Femur (tissue), 1 donor: ENCODE measurements at places on chromosomes 12 and 14.

DNA sequence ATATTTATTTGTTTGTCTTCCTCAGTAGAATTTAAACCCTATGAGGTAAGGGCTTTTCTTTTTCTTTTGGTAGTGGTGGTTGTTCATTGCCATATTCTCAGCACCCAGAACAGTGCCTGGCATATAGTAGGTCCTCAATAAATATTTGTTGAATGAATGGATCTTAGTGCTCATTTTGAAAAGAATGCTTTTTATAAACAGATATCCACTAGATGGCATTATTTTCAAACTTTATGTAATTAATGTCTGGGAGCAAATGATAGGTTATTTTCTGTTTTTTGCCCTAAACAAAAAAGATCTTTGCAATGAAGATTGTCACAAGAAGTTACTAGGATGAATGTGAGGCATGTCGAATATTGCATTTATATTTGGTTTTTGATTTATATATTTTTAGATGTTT is 64.1 kb downstream of the RAD51B start:
- no peak for DNase-seq

- peak; percentile 57 for DNase-seq
Observed at GRCh38 chr14:64196814-64197411, 97.3 kb downstream of the ESR2 start.

GRCh38 chr12:80314741-80315140 is 129.3 kb upstream of the PTPRQ start:
- DNase-seq, result no peak

DNA sequence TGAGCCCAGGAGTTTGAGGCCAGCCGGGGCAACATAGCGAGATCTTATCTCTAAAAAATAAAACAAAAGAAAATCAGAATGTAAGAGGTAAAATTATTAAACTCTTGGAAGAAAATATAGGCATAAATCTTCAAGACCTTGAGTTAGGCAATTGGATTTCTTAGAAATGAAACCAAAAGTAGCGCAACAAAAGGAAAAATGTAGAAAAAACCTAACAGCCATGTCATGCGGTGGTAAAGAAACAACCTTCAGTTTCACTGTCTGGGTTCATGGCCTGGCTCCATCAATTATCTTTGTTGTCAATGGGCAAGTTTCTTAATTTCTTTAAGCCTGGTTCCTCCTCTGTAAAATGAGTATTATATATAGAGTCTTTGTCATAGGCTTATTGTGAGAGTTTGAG is 5.6 kb upstream of the GCH1 start:
- no peak for DNase-seq

GRCh38 chr12:126353604-126354003 is 1288.4 kb downstream of the AACS start:
- no peak for DNase-seq

DNA sequence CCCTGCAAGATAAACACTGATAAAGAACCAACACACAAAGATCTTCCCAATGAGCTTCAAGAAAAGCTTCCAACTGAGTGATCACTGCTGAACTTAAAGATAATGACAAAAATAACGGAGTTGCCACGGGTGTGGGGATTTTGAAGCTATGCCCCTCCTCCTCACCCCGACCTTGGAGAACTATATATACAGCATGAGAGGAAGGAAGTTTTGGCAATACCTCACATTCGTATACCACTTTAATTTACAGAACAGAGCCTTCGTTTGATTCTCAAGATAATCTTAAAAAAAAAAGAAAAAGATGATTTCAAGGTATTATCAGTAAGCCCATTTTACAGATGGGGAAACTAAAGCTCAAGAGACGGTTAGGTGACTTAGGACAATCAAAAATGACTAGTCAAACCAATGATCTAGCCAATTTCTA is 715 bp downstream of the NEK9 start:
- no peak for DNase-seq

DNA sequence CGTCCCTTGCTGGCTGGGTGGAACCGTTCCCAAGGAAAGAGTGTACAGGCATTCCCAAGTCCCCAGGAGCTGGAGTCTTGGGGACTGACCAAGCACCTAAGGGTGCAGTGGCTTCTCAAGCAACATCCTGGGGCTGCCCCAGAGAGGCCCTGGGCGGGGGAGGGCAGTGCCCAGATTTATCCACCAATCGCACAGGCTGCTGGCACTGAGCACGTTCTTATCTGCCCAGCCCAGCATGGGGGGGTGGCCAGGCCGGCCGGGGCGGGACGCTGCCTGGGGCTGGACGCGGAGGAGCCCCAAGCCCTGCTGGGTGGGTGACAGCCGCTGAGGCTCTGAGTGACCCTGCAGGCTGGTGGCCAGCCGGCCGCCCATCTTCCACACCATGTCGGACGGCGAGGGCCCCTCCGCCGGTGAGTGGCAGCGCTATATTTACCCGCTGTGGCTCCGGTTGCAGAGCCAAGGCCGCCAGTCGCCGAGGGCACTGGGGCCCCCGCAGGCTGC is 53.4 kb downstream of the CYP46A1 start:
- DNase-seq, result peak; percentile 76

DNA sequence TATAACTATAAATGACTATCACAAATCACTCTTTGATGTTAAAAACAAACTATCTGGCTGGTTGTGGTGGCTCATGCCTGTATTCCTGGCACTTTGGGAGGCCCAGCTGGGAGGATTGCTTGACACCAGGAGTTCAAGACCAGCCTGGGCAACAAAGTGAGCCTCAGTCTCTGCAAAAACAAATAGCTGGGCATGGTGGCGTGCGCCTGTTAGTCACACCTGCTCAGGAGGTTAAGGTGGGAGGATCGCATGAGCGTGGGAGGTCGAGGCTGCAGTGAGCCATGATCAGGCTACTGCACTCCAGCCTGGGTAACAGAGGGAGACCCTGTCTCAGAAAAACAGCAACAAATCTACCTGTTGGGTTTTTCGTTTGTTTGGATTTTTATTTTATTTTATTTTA is 5.4 kb downstream of the TXNRD1 start:
- DNase-seq, result no peak

- DNase-seq, result no peak
Observed at GRCh38 chr14:74062809-74063150, 21.5 kb downstream of the ALDH6A1 start.

GRCh38 chr12:65536351-65536750 is 257.9 kb downstream of the MSRB3 start:
- no peak for DNase-seq

- no peak for DNase-seq
Observed at GRCh38 chr12:6773590-6774351, 1.5 kb downstream of the LAG3 start.
